Hematopoietic multipotent progenitor cell treated with erythropoietin and hydrocortisone succinate and interleukin-3 and kit ligand, for 17 days (in vitro differentiated cells): ENCODE measurements at places on chromosomes 7 and 10.

- no peak for DNase-seq
Measured at GRCh38 chr7:151873402-151873965, 3.4 kb downstream of the PRKAG2 start.

DNA sequence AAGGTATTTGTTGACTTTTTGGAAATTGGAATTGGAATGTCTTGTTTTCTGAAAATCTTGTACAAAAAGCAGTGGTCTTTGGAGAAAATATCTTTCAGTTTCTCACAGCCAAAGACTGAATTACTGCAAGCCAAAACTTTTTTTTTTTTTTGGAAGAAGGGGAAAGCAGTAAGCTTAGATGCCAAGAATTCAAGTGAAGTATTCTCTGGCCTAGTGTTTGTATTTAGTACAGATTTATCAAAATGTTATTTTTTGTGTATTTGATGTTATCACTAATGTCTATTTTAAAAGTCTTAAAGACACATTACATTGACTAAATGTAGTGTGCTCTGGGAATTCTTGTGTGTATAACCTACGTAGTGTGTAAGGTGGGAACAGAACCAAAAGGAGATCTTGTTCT is 6.2 kb downstream of the TET1 start:
- DNase-seq: no peak

GRCh38 chr10:99297033-99297432 is 32.1 kb upstream of the CNNM1 start:
- no peak for DNase-seq

GRCh38 chr10:119415536-119416503 is 126.7 kb downstream of the RGS10 start:
- no peak for DNase-seq

DNA sequence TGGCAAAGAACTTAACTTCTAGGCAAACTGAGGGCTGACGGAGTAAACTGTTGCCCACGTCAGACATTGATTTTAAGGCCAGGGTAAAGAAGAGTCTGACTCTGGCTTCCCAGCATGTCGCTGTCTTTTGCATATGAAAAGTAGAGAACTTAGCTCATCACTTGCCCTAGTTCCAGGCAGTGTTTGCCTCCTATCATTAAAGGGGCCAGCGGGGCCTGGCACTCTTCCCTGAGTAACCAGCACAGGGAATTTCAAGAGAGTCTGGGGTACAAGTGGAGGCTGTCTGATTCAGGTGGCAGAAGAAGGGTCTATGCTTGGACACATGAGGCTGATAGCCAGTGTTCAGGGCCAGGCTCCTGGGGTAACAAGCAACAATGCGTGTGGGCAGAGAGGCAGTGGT is 4.8 kb downstream of the DENND2A start:
- DNase-seq: no peak

DNA sequence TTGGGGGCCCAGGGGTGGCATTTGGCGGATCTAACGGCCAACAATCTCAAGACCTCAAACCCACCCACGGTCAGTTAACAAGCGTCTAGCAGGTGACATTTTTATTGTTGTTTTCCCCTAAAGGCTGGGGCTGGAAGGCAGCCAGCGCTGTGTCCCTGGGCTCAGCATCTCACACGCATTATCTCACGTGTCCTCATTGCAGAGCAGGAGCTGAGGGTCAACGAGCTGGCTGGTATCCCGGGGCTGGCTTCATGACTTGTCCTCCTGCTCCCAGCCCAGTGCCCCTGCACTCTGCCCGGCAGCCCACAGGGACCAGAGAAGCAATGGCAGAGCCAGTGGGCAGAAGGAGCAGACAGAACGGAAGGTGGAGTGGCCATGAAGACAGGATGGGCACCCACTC is 54.4 kb upstream of the TMEM273 start:
- DNase-seq: no peak

DNA sequence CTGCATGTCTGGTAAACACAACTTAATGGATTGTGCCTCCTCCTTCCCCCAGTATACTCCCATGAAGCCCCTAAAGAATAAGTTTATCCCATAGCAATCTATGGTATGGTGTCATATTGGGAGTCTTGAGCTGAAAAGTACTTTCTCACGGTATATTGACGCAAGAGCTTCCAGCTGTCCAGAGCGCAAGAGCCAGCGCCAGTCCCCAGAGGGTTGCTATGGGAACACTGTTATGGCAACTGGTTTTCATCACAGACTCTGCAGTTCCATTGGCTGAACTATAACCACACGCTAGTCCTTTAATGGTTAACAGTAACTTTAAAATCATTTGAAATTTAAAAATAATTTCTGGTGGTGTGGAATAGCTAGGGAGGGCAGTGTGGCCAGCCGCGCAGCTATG is 46.9 kb downstream of the PRPF18 start:
- DNase-seq: no peak

- DNase-seq: no peak
Measured at GRCh38 chr7:75789361-75789924, 17.4 kb upstream of the CCL26 start.
